Right lobe of liver (tissue), 6 donors: ENCODE measurements at places on chromosomes 13 and 19.

DNA sequence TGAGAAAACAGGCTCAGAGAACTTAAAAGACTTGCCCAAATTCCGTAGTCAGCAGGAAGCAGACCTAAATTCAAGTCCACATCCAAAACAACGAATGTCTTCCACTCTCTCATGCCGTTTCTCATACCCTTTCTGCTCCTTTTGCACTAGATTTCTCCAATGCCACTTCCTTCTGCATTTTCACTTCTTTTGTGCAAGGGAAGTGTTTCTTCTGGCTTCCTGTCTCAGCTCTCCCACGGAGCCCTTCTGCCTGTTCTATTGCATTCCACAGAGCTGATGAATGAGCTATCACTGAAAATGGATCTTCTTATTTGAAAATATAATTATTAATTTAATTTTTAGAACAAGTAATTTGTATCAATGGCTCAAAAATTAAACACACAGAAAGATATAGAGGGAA is 56.1 kb upstream of the STK24 start:
- DNase-seq, result no peak

GRCh38 chr19:40174092-40174491 is 17.1 kb upstream of the MAP3K10 start:
- DNase-seq, result no peak

- DNase-seq, result no peak
Measured at GRCh38 chr13:75493156-75493555, 11.2 kb upstream of the TBC1D4 start.

DNA sequence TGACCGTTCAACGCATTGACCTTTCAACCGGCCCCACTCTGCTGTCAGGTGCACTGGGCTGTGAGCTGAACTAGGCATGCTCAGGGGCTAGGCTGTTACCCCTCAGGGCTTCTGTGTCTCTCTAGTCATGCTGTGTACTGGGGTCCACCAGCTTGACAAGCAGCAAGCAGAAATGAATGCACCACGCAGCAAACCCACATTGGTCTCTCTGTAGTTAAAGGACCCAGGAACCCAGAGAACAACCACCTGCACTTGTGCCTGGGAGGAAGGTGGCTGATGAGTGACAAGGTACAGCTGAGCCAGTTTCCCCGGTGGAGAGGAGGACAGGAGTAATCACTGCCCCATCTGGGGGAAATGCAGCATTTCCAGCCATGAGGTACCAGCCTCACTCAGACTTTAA is 159.9 kb downstream of the USP12 start:
- no peak for DNase-seq

DNA sequence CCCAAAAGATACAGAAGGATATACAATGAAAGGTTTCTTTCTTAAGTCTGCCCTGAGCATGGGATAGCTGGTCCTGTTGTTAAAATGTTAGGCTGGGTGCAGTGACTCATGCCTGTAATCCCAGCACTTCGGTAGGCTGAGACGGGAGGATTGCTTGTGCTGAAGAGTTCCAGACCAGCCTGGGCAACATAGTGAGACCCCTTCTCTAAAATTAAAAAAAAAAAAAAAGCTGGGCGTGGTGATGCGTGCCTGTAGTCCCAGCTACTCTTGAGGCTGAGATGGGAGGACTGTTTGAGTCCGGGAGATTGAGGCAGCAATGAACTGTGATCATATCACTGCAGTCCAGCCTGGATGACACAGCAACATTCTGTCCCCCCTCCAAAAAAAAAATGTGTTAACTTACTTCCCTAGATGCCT is 52.5 kb upstream of the SHKBP1 start:
- no peak for DNase-seq

- no peak for DNase-seq
Measured at GRCh38 chr19:47381121-47381520, 32.0 kb downstream of the DHX34 start.

GRCh38 chr13:76622315-76623040 is 263.7 kb downstream of the KCTD12 start:
- no peak for DNase-seq

DNA sequence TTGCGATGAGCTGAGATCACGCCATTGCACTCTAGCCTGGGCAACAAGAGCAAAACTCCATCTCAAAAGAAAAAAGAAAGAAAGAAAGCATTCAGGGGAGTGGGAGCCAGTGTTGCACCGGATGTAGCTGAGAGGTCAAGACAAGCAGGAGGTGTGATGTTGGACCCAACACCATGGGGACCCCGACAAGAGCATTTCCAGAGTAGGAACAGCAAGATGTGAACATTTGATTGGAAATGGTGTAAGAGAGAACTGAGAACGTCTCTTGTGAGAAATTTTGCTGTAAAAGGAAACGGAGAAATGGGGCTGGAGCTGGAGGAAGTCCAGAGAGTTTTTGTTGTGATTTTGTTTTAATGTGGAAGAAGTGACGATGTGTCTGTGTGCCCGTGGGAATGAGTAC is 15.8 kb upstream of the DPF1 start:
- no peak for DNase-seq

- DNase-seq, result peak; percentile 70
Measured at GRCh38 chr19:17135001-17135853, 59.6 kb downstream of the MYO9B start.

- no peak for DNase-seq
Measured at GRCh38 chr13:29474991-29475390, 120.5 kb downstream of the SLC7A1 start.

GRCh38 chr13:34108410-34108809 is 290.5 kb downstream of the RFC3 start:
- DNase-seq, result no peak

GRCh38 chr19:57058871-57059270 is 60.9 kb upstream of the USP29 start:
- no peak for DNase-seq

- DNase-seq, result peak; percentile 50
Measured at GRCh38 chr19:39038098-39038497, 5.7 kb upstream of the FBXO27 start.

GRCh38 chr19:35870798-35871197 is 2.4 kb downstream of the APLP1 start:
- DNase-seq, result no peak

DNA sequence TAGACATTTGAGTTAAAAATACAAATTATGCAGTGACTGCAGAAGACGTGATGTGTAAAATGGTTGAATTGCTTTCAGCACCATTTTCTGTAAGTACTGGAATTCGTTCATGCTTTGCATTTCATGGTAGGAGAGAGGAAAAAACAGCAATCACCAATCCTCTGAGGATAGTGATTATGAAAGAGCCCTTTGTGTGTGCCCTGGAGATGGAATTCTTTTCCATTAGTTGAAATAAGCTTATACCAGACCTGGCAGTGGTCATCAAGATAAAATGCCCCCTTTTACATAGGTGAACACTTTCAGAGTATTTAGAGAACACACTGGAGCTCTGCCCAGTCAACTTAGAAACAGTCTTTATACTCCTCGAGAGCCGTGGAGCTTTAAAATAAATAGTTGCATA is 1.7 kb downstream of the CNMD start:
- DNase-seq, result no peak

DNA sequence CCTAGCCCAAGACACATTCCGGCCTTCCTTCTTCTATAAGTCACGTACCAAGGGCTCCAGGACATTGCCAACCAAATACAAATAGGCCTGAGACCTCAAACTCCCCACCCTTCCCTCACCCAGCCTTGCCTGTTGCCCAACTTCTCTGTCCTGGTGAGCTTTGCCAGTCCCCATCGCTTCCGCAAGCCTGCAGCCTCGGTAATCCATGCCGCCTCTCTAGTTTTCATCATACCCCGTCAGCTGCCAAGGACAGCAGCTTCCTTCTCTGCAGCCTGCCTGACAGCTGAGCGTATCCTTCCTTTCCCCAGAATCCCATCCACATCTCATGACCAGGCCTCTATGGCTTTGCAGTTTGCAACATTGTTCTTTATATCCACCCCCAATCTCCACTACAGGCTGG is 36.6 kb upstream of the POMP start:
- no peak for DNase-seq

DNA sequence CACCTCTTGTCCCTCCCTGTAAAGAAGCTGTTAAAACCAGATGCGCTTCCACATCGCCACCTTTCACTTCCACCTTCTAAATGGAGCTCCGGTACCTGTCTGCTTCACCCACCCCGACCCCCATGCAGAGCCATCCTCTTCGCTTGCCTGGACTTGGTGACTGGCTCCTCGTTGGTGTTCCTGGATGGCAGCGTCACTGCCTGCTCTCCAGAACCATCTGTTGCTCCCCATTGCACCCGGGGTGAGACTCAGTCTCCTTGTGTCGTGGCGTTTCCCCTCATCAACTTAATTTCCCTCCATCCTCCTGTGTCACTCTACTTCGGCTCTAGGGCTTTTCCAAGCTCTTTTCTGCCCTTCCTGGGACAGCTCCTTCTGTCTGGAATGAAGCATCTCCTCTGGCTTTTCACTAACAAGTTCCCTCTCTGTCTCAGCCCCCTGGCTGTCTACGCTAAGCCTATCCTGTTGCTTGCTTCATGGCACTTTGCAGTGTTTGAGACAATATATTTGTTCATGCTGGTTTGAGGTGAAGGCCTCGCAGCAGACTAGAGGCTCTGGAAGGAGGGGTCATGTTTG is 10.3 kb downstream of the CEBPG start:
- no peak for DNase-seq

DNA sequence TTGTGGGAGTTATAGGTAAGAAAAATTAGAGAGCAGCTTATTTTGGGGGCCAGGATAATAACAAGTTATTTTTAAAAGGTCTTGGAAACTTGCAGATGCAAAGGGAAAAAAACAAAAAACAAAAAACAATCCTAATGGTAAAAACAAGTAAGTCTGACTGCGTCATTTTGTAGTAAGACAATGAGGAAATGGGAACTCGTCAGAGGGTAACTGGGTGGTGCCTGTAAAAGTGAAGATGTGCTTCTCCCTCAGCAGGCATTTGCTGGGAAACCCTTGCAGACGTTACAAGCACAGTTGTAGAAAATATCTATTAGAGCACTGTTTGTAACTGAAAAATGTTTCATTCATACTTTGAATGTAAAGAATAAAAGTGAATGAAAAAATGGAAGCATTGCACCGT is 2.2 kb upstream of the TNFSF13B start:
- DNase-seq, result no peak

DNA sequence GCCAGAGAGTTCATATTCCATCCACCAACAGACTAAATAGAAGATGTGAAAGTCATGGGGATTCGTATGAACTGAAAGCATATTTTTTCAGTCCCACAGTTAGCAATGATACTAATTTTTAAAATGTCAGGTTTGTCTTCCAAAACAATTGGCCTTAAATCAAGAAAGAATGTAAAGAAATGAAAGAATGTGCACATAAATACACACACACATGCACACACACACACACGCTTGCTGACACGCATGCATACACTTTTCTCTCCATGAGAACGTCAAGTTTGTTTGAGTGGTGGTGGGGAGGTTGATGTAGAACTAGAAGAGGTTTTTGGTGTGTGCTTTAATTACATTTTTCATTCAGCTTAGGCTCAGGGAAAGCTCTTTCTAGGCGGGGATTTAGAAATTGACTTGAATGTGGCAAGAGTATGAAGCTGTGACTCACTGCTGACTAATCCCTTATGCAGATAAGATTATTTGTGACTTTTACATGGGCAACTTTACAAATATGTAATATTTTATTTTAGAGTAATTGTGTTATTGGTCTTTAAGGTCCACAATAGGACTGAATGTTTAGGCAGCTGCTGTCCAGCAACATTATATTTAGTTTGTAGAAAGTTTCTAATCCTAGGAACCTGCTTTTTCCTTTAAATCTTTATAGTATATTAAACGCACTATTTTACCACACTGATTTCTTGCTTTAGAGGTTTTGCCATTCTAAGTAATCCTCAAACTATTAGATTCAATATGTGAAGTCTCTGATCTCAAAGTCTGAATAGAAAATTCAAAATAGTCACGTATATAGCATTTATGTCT is 18.8 kb downstream of the FLT1 start:
- DNase-seq, result no peak

GRCh38 chr19:29431332-29431731 is 94.5 kb upstream of the VSTM2B start:
- no peak for DNase-seq

- DNase-seq, result no peak
Measured at GRCh38 chr13:105573136-105573535, 962.3 kb downstream of the EFNB2 start.

DNA sequence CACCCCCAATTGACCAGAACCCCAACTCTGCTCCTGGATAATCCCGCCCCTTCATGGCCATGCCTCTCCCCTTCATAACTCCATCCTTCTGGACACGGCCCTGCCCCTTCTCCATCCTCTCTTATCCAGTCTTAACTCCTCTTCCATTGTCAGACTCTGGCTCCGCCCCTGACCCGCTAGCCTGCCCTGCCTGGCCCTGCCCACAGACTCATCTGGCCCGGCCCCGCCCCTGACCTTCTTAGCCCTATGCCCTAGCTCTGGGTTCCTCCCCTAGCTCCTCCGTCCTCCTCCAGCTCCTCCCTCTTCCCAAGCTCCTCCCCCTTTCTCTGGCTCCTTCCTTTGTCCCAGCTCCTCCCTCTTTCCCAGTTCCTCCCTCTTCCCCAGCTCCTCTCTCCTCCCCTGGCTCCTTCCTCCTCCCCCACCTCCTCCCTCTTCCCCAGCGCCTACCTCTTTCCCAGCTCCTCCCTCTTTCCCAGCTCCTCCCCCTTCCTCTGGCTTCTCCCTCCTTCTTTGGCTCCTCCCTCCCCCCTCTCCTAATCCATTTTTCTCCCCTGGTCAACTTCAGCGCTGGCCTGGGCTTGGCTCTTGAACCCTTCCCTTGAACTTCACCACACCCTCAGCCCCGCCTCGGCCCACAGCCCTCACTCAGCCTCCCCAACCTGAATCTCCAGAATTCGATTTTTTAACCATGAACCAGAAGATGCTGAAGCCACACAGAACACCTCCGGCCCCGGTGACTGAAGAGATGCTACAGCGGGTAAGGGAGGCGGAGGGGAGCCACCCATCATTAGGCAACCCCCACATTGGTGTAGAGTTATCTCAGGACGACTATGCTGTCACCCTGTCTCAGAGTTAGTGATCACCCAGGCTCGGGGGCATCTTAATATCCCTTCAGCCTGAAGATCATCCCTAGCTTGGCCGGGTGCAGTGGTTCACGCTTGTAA is 9.2 kb upstream of the ZNF358 start:
- DNase-seq, result peak; percentile 83

DNA sequence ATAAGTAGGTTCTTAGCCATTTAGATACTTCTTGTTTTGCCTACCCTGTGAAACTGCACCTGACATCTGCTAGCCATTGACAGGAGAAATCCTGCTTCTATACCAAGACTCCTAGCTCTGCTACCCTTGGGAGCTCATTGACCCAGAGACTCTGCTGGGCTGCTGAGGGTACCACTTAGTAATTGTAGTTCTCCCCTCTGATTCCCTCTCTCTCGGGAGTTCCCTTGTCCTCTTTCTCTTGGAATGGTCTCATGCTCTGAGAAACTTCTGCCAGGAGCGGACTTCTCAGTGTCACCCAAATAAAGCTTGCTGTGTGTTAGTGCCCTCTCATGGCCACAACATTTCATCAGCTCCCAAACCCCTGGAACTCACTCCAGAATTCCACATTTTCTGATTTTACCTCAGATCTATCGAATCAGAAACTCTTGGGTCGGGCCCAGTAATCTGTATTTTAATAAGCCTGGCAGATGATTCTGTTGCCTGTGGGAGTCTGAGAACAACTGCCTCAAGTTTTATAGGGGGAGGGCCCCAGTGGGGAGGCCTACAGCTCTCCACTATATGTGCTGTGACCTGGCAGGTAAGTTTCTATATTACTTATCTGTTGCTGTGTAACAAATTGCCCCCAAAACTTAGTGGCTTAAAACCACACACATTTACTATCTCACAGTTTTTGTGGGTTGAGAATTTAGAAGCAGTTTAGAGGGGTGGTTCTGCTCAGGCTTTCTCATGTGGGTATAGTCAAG is 221.1 kb downstream of the TDRD3 start:
- DNase-seq, result no peak
